AML-193 (cell line): ENCODE measurements at places on chromosomes 16 and 17.
A peak's percentile ranks its signal among the peaks of the same experiment; 100 is the strongest.

GRCh38 chr17:66716236-66717026 lies 118.5 kb upstream of the CACNG5 start:
- DNase-seq = no peak

DNA sequence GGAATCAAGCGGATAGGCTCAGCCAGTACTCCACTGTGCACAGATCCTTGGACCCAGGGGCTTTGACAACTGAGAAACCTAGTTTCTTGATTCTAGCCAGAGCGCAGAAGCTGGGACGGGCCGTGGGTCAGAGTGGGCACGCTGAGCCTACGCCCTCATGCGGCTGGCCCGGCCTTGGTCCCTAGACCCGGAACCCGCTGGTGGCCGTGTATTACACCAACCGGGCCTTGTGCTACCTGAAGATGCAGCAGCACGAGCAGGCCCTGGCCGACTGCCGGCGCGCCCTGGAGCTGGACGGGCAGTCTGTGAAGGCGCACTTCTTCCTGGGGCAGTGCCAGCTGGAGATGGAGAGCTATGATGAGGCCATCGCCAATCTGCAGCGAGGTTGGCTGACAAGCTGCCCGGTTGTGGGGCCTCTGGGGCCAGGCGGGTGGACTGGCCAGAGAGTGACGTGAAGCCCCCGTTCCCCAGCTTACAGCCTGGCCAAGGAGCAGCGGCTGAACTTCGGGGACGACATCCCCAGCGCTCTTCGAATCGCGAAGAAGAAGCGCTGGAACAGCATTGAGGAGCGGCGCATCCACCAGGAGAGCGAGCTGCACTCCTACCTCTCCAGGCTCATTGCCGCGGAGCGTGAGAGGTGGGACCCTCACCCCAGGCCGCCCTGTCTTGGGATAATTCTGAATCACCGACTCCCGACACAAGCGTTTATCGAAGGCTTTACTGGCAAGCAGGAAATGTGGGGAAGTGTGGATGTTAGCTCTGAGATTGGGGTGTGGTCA lies 946 bp downstream of the STUB1 start:
- peak; percentile 16 for DNase-seq

DNA sequence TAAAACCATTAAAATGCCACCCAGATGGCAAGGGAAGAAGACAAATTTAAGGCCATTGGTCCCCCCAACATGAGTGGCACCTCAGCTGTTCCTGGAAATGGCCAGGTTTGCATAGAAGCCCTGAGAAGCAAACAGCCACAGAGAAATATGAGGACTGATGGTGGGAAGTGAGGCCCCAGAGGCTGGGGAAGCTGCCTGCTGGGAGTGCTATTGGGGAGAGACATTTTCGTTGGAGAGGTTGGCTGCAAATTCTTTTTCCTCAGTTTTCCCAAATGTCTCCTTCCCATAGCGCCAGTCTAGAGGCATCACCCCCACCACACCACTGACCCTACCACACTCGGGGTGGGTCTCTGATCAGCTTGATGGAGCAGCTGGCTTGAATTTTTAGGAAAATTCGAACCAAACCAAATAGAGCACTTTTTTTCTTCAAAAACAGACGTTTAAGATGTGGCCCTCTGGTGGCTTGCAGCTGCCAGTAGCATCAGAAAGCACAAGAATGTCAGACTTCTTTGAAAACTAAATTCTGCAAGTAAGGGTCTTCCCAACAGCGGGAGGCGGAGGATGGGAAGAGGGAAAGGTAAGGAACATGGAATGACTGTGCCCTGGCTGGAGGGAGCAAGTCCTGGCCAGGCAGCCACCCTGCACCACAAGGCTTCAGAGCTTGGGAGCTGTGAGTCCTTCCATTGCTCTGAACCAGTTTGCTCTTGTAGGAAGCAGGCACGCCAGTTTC lies 13.2 kb upstream of the SLC12A3 start:
- no peak for DNase-seq

- DNase-seq = no peak
These were observed 156.1 kb upstream of the CDH13 start for GRCh38 chr16:82470620-82471152.

DNA sequence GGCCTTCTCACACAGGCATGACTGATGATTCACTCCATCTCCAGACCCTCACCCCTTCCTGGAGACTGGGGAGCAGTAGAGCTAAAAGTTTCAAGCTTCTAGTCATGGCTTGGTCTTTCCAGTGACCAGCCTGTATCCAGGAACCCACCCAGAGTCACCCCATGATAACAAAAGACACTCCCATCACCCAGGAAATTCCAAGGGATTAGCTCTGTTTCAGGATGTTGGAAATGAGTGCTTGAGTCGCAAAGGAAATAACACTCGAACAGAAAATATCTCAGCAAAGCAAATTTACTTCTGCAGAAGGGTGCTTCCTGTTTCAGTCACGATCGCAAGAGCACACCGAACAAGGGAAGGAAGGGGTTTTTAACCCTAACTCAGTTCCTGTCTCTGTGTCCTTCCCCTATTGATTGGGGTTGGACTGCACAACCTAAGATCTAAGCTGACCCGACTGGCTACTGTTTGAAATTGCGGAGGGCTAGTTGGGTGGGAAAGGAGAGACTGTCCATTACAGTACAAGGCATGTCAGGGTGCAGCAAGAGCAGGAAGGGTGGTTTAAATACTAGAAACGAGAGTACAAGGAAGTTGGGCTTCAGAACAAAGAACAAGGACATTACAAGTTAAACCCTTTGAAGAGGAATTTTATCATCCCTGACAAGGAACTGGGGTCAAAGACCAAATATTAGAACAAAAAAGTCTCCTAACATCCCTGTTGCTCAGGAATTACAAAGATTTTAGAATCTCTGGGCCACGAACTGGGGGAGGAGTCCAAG lies 224.4 kb upstream of the CACNG5 start:
- DNase-seq = no peak

- DNase-seq = no peak
These were observed 2.9 kb upstream of the RANGRF start for GRCh38 chr17:8285270-8286181.

DNA sequence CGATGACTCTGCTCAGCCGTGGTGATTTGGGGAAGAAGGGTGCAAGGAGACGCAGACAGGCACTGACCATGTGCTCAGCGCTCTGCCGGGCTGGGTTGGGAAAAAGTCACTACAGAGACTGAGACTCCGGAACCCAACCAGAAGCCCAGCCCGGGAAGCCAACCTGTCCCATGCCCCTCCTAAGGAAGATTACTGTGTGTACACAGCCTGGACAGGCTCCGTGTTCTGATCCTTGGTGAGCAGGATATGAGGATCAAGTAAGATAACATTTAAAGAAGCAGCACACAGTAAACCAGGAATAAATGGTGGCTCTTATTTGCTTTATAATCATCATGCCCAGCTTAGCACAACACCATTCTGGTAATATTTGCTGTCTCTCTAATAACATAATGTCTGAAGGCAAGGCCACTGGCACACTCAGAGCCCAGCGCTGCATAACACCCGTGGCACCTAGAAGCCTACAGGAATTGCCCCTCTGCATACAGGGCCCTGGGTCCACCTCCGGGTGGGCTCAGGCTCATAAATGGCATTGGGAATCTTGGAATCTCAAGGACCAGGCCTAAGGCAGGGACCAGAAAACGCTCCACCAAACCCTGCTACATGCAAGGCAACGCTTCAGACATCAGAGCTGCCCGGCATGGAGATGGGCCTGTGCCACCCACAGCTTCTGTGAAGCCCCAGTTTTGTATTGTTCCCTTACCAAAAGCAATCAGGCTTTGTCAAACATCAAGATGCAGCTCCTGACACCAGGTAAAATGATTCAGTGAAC lies 113.5 kb downstream of the DYNLRB2 start:
- DNase-seq = no peak
